Common myeloid progenitor, CD34-positive (primary cell): ENCODE measurements at places on chromosomes 16 and 17.

GRCh38 chr16:50762241-50762640 is 20.4 kb downstream of the CYLD start:
- DNase-seq, result no peak

GRCh38 chr16:54135361-54136275 is 151.0 kb downstream of the IRX3 start:
- DNase-seq, result no peak

DNA sequence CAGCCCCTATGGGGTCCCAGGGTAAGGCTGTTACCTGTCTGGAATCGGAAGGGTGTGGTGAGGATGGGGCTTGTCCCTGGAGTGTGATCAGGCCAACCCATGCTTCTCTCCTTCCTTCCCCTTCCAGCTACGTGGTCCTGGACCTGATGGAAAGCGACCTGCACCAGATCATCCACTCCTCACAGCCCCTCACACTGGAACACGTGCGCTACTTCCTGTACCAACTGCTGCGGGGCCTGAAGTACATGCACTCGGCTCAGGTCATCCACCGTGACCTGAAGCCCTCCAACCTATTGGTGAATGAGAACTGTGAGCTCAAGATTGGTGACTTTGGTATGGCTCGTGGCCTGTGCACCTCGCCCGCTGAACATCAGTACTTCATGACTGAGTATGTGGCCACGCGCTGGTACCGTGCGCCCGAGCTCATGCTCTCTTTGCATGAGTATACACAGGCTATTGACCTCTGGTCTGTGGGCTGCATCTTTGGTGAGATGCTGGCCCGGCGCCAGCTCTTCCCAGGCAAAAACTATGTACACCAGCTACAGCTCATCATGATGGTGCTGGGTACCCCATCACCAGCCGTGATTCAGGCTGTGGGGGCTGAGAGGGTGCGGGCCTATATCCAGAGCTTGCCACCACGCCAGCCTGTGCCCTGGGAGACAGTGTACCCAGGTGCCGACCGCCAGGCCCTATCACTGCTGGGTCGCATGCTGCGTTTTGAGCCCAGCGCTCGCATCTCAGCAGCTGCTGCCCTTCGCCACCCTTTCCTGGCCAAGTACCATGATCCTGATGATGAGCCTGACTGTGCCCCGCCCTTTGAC is 2.4 kb downstream of the MAPK7 start:
- no peak for DNase-seq

DNA sequence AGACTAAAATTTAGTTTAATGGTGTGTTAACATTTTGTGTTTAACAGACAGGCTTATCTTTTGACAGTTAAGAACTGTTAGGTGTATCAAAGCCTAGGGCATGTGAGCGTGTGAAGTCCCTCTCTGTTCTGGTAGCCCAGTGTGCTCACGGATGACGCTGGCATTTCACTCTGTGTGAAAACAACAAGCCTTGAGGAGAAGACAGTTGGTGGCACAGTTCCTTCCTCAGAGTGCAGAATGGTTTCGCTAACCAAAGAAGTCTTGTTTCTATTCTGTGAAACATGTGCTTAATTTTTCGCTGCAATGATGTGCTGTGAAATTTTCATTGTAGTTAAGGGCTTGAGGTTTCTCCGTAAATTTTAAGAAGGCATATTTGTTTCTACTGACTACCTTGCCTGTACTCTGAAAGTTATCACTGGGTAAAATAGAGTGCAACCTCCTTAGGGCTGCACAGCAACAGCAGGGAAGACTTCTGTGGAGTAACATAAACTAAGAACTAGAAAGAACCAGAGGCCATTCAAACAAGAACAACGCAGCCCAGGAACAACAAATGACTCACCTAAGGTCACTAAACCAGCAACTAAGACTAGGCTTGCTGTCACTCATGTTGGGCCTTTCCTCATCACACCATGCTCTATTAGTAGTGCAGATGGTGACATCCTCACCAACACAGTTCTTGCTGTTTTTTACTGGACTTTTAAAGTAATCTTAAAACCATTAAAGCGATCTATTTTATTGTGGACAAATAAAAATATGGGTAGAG is 33.4 kb downstream of the BRD7 start:
- DNase-seq, result peak; percentile 57

DNA sequence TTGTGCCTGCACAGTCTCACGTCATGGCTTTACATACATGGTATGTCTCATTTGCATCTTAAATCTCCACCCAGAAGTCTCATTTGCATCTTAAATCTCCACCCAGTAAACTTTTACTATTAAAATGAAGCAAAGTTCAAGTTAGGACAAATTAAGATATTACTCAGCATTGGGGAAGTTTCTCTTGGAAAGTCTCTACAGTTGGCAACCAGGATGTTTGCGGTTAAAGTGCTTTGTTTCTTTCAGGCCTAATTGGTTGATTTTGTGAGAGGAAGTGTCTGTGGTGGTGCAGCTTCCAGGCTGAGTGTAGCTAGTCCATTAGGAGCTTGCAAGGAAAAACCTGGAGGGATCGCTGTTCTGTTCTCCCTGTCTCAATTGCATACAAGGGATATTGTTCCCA is 1373.3 kb upstream of the GOT2 start:
- peak; percentile 86 for DNase-seq

DNA sequence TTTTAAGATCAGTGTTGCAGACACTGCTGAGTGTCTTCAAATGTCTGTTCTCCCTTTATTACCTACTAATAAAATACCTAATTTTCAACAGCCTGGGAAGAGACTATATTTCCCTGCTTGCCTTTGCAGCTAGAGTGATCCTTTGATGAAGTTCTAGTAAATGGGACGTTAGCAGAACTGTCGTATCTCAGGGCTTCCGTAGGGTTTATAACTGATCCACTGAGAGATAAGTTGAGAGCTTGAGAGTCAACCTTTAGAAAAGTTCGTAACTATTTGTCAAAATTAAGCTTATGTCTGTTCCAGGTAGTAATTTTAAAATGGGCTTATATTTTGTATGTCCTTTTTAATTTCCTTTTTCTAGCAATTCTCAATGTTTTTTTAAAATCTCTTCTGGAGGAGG is 527.0 kb downstream of the MAF start:
- no peak for DNase-seq

- no peak for DNase-seq
These were observed 157.4 kb downstream of the FOXL1 start for GRCh38 chr16:86735727-86736126.

- no peak for DNase-seq
These were observed 47.9 kb downstream of the COPRS start for GRCh38 chr17:31811101-31811500.

DNA sequence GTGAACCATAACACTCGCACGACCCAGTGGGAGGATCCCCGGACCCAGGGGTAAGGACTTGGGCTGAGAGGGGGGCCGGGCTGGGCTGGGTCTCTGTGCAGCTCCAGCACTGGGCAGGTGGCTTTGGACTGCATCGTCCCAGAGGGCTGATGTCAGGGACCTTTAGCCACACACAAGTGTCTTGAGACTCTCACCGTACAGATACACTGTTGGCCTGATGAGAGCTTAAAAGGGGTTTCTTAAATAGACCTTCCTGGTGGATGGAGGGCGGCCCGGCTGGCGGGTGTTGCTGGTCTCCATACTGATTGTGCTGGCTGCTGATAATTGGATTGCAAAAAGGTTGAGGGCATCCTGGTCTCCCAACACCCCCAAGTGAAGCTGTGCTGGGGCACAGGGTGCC is 21.7 kb upstream of the CLEC18A start:
- no peak for DNase-seq

GRCh38 chr17:72602517-72603419 is 481.9 kb downstream of the SOX9 start:
- no peak for DNase-seq

GRCh38 chr16:11901091-11901490 is 14.7 kb downstream of the GSPT1 start:
- DNase-seq, result peak; percentile 18

DNA sequence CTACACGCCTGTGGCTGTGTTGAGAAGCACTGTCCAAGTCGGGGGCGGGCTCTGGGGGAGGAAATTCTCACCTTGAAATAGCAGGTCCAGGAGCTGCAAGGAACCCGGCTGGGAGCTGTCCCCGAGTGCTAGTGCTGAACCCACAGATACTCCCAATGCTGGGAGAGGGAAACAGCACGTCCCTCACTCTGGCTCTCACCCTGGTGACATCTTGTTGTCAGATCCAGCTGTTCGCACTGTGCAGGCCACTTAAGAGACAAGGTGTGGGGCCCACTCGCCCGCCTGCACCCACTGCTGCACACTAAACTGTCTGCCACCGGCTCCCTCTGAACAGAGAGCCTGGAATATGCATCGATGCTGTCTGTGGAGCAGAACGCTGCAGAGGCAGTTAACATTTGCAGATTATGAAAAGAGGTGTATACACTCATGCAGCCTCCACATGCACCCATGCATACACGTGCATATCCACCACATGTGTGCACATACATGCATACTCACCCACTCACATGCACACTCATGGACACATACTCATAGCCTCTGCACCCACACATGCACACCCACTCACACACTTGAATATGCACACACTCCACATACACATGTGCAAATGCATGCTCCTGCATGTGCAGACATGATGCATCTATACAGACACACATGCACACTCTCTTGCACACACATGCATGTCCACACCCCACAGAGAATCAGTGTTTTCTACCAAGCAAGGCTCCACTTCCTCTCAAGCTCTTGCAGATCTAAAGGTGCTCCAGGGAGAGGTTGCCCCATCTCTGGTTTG is 42.0 kb downstream of the MGAT5B start:
- DNase-seq, result peak; percentile 78

GRCh38 chr17:81962499-81963441 is 1.8 kb upstream of the NOTUM start:
- no peak for DNase-seq

GRCh38 chr17:38604479-38605403 is 1.0 kb downstream of the SRCIN1 start:
- peak; percentile 67 for DNase-seq

DNA sequence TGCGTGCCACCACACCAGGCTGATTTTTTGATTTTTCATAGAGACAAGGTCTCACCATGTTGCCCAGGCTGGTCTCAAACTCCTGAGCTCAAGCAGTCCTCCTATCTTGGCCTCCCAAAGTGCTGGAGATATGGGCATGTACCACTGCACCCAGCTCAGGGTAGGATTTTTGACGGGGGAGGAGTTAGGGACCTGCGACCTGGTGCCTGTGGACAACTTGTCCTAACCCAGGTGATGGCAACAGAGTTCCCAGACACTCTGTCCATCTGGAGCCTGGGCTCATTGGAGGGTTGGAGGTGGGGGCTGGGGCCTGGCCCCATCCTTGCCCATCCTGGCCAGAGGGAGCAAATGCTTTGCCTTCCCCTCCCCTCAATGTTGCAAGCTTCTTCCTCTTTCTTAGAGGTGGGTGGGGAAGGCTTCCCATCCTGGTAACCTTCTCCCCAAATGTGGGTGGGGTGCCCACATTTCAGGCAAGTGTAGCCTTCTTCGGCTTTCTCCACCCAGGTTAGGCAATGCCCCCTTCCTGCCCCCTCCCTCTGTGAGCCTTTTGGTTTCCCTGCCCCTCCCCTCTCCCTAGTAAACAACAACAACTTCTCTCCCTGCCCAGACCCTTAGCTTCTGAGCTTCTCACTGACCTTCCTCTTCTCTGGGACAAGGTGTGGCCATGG is 24.9 kb downstream of the RARA start:
- no peak for DNase-seq

- peak; percentile 88 for DNase-seq
These were observed 19.7 kb downstream of the APPBP2 start for GRCh38 chr17:60506312-60506711.

- peak; percentile 70 for DNase-seq
These were observed 22.5 kb upstream of the ENPP7 start for GRCh38 chr17:79707931-79708891.

- no peak for DNase-seq
These were observed 77.7 kb upstream of the EEF2KMT start for GRCh38 chr16:5175266-5175665.

GRCh38 chr17:74389084-74389753 is 21.9 kb downstream of the GPR142 start:
- DNase-seq, result no peak

DNA sequence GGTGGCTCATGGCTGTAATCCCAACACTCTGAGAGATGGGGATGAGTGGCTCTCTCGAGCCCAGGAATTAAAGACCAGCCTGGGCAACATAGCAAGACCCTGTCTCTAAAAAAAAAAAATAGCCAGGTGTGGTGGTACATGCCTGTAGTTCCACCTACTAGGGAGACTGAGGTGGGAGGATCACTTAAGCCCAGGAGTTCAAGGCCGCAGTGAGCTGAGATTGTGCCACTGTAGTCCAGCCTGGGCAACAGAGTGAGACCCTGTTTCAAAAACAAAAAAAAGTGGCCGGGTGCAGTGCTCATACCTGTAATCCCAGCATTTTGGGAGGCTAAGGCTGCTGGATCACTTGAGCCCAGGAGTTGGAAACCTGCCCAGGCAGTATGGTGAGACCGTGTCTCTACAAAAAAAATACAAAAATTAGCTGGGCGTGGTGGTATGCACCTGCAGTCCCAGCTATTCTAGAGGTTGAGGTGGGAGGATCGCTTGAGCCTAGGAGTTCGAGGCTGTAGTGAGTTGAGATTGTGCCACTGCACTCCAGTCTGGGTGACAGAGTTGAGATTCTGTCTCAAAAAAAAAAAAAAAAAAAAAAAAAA is 3.0 kb downstream of the C16orf54 start:
- DNase-seq, result no peak

DNA sequence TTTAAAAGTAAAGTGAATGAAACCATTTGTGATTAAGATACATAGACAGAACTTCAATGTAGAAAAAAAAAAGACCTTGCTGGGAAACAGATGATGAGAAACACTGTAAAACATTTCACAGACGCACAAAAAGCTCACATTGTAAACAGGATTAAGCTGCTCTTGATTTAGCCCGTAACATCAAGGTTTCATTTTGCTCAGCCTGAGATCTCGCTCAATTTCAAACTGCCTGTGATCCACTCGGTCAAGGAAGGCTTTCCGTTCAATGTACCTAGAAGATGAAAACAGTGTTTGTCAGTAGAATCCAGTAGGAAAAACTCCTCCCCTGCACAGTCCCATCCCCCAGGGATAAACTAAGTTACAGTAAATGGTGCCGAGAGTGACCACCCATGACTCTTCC is 42.3 kb upstream of the BCAR1 start:
- DNase-seq, result no peak

DNA sequence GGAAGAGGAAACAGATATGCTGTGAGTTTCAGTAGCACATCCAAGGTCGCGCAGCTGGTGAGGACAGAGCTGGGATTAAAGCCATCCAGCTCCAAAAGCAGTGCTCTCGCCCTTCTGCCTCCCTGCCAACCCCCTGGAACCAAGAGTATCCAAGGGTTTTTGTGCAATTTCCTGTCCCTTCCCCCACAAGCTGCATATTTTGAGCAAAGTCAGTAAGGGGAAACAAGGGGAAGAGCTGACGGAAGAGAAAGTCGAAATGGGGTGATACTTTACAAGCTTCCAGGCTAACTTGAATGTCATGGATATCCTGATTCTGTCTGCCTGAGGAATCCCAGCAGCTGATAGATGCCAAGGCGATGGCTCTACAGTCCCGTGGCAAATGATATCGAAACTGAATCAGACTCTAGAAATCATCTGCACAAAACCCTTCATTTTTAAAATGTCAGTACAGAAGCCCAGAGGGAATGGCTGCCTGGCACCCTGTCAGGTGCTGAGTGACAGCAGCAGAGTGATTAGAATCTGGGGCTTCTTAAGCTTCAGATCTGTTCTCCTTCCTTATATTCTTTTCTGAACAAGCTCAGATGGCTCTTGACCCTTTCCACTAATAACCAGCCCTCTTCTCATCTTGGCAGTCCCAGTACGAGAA is 42.9 kb upstream of the TEKT3 start:
- no peak for DNase-seq

- DNase-seq, result no peak
These were observed 425.1 kb downstream of the UTP18 start for GRCh38 chr17:51685287-51685909.
